Fibroblast of villous mesenchyme (primary cell): ENCODE measurements at places on chromosomes 7 and 10. TPM values are rescaled to one million over a fixed set of nuclear protein-coding genes. Genes with fewer than 3 reads are reported as not detected.

The MMP21 gene
- total RNA-seq: not detected in 2 replicates

The OR2A7 gene
- under 0.01 and 0.32 TPM in 2 replicates for total RNA-seq

The CHAT gene
- total RNA-seq: not detected in 2 replicates

The PRSS1 gene
- total RNA-seq: not detected in 2 replicates

The POU6F2 gene
- total RNA-seq: under 0.01 and 0.32 TPM in 2 replicates

The C7orf25 gene
- 4.5 and 5.2 TPM in 2 replicates for total RNA-seq

The CALCR gene
- under 0.01 TPM in 1 of 2 replicates, not detected in the other for total RNA-seq

The NEUROG3 gene
- not detected in 2 replicates for total RNA-seq

The AEBP1 gene
- total RNA-seq: 148 and 159 TPM in 2 replicates

The CDC14C gene
- total RNA-seq: under 0.01 TPM in 1 of 2 replicates, not detected in the other

GRCh38 chr7:28488061-28488791 lies 75.9 kb downstream of the CREB5 start:
- no peak for DNase-seq

- DNase-seq: no peak
These were observed 15.8 kb upstream of the DOCK1 start for GRCh38 chr10:126889421-126889820.

DNA sequence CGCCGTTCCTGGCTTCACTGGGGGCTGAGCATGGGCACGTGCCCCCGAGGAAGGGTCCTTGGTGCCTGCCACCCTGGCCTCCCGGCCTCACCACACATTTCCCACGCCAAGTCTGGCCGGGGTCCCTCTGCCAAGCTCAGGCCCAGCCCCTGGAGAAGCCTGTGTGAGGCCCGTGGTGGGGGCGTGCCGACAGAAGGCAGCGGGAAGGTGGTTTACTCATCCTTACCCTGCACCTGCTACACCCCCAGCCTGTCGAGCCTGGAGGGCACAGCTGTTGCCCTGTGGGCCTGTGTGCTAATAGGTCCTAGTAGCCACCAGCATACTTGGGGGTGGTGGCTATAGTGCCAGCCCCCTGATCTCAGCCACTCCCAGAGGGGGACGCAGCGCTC lies 46.7 kb downstream of the NKX6-2 start:
- DNase-seq: no peak

GRCh38 chr10:48748573-48748972 lies 63.9 kb downstream of the WDFY4 start:
- DNase-seq: no peak

DNA sequence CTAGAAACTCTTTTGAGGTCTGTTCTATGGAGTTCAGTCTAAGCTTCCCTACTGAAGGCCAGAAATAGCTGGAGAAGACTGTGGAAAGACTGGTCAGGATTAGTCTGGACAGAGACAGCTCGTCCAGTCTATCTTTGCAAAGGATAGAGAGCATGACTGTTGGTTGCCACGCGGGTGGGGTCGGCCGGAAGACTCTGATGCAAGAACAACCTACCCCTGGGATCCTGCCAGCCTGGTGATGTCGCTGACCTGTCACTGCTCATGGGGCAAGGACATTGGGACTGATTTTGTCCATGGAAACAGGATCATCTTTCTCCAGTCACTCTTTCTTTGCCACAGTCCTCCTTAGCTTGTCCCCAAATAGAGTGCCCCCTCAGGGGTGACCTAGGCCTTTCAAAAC lies 337.6 kb upstream of the NPSR1 start:
- no peak for DNase-seq

GRCh38 chr7:101667920-101668319 lies 38.8 kb upstream of the MYL10 start:
- no peak for DNase-seq

DNA sequence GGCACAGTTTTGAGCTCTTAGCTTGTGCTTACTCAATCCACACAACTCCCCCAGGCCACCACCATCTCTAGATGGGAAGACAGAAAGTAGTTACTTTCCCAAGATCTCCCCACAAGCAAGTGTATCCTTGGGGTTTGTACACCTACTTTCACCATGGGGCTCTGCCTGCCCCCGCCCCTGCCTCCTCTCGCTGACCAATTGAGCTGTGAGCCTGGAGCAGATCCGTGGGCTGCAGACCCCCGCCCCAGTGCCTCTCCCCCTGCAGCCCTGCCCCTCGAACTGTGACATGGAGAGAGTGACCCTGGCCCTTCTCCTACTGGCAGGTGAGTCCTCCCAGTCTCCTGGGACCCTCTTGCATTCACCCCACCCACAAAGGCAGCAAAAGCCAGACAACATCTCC lies 2.0 kb downstream of the FXYD4 start:
- no peak for DNase-seq

- DNase-seq: no peak
These were observed 550.2 kb downstream of the GALNT17 start for GRCh38 chr7:71682181-71682580.

DNA sequence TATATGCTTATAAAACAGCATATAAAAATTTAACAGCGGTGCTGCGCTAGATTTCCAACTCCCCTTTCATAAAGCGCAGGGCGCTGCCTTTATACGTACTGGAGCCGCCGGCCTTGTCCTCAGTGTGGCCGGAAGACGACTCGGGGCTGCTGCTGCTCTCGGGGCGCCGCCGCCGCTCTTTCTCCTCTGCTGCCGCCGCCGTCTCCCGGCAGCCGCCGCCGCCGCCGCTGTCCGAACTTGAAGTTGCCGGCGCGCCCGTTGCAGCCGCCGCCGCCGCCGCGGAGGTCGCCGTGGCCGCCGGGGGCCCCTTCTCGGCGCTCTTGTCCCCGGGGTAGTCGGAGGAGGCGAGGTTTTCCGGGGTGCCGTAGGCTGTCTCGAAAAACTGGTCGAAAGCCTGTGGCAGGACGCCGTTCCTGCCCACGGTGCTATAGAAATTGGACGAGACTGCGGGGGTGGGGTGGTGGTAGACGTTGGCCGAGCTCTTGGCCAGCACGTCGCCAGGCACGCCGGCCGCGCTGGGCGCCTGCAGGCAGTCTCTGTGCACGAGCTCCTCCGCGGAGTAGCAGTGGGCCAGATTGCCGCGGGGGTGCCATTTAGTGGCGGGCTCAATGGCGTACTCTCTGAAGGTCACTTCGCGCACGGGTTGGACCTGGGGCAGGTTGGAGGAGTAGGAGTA lies 557 bp downstream of the HOXA11 start:
- DNase-seq: peak; percentile 43

DNA sequence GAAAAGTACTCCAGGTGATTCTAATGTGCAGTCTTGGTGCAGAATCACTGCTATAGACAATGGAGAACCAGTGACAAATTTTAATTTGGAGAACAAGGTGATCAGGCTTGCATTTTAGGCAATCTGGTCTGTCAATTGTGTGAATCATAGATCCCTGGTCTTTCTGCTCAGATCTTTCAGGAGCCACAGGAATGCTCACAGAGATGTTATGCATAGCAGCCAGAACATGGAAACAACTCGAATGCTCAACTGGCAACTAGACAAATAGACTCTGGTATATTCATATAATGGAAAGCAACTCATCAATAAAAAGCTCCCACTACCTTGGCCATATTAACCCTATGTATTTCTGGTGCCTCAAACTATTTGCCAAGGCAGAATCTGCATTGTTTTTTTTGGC lies 209.1 kb downstream of the PHF14 start:
- peak; percentile 36 for DNase-seq

- DNase-seq: no peak
These were observed 235.6 kb downstream of the DGKB start for GRCh38 chr7:14666913-14667312.

GRCh38 chr7:129804890-129805719 lies 147.7 kb downstream of the UBE2H start:
- no peak for DNase-seq

GRCh38 chr7:128443831-128444600 lies 11.7 kb upstream of the HILPDA start:
- no peak for DNase-seq

GRCh38 chr10:3312403-3312940 lies 139.9 kb upstream of the PITRM1 start:
- DNase-seq: no peak

GRCh38 chr7:158555034-158555520 lies 32.5 kb downstream of the PTPRN2 start:
- DNase-seq: no peak

DNA sequence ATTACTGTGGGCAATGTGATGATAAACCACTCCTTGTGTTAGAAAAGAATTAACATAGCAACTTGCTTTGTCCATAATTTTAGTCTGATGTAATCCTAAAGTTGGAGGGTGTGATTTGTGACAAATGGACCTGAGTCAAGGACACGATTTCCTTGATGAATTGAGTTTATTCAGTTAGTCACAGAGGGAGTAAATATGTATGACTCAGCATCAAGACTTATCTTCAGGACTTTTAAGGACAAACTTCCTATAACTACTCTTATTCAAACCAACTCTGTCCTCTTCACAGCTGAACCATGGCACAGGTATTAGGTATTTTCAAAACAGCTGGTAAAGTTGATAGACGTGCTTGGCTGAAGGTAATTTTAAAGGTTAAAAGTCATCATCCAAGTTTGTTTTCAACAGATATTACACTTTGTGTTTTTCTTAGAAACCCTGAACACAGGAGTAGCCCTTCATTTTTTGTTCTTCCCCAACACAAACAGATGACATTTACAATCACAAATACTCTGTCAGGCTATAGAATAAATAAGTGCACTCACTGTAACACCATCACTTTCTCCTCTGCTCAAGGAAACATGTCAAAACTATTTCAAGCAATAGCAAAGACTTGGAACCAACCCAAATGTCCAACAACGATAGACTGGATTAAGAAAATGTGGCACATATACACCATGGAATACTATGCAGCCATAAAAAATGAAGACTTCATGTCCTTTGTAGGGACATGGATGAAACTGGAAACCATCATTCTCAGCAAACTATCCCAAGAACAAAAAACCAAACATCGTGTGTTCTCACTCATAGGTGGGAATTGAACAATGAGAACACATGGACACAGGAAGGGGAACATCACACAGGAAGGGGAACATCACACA lies 54.5 kb downstream of the COA1 start:
- peak; percentile 75 for DNase-seq

DNA sequence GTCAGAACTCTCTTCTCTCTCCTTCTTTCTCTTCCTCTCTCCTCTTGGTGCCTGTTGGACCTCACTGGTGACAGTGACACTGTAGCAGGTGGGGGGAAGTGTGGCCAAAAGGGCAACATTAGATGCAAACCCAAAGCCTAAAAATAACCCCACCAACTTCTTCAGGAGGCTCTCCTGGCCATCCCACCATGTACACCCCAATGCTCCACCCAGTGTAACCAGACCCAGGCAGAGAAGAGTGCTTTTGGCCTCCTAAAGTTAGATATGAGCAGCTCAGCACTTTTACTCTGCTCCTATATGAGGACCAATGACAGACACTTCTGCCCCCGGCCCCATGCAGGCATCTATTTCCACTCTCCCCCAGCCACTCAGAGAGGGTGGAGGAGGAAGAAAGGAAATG lies 5.5 kb downstream of the MYOZ1 start:
- DNase-seq: no peak

DNA sequence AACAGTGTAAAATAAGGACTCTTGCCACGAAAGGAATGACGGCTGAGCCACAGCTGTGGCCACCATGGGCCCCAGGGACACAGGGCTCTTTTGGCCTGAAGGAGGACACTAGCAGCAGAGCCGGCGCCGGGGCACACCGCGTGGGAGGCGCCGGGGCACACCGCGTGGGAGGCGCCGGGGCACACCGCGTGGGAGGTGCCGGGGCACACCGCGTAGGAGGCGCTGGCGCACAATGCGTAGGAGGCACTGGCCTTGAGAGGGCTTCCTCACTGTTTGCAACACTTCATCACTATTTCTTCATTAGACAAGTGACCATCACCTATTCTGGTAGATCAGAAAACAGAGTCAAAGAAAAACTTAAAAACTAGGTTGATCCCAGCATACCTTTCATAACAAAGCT lies 23.4 kb downstream of the ESYT2 start:
- DNase-seq: no peak

DNA sequence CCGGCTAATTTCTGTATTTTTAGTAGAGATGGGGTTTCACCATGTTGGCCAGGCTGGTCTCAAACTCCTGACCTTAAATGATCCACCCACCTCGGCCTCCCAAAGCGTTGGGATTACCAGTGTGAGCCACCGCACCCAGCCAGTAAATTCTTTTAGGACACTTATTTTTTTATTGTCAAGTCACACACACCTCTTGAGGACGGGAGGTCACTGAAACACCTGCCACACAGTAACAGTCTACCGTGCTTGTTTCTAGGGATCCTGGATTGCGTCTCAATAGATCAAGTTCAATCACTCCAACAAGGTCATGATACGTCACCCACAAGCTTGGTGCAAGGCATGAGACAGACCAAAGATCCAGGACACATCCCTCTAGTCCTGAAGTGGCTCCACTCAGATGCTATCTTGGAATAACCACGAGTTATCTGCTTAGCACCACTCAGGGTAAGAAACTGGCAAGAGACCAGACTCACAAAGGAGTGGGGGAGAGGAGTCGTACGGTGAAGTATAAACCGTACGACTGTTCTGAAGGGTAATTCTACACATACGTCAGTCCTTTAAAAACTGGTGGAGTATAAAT lies 58.9 kb upstream of the NCAPG2 start:
- DNase-seq: no peak

- DNase-seq: no peak
These were observed at the start of gene MMD2 for GRCh38 chr7:4958477-4959301. Gene MMD2 (minus strand): TSS chr7:4959187. CDS start chr7:4959017, 170 bp downstream.

DNA sequence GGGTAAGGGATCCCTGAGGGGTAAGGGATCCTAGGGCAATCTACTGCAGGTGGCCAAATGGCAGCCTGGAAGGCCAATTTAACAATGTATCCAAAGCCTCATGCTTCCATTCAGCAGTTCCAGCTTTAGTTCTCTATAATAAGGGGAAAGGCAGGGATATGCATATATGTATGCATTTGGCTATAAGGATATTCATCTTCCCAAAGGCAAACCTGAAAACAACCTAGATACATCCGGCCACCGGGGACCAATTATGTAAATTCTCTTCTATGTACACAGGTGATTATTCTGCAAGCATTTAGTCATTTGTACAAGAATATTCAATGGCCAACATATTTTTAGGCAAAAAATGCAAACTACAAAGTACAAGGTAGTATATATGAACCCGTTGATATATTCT lies 26.7 kb downstream of the PSAP start:
- DNase-seq: no peak

DNA sequence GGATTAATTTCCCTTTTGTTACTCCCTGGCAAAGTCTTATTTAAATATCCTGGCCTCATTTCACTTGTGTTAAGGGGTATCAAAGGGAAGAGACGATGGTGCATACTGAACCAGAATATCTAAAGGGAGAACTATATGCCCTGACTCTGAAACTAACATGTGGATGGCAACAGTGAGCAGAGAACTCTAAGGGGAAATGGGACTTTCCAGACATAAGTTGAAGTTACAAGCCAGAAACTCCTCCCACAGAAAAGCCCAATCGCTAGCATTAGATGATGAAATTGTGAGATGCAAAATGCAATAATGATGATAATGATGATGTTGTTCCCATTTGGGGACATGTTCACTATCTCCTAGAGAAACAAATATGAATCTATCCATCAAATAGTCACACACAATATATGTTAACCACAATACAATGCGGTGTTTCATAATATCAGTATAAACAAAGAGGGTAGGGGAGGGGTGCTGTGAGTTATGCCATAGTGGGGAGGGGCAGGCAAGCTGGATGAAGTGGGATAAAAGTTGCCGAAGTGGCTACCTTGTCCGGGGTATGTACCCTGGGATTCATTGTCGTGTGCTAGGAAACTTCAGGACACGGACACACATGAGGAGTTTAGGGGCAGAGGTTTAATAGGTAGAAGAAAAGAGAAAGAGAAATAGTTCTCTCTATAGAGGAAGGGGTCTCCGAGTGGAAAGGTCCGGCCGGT lies 37.1 kb downstream of the TMEM229A start:
- no peak for DNase-seq
